ENCODE measurements at places on chromosomes 7 and 10. TPM values are rescaled to one million over a fixed set of nuclear protein-coding genes. Genes with fewer than 3 reads are reported as not detected.

- DNase-seq, result peak; percentile 45
Measured at GRCh38 chr7:138023618-138024342, 21.9 kb upstream of the CREB3L2 start.

DNA sequence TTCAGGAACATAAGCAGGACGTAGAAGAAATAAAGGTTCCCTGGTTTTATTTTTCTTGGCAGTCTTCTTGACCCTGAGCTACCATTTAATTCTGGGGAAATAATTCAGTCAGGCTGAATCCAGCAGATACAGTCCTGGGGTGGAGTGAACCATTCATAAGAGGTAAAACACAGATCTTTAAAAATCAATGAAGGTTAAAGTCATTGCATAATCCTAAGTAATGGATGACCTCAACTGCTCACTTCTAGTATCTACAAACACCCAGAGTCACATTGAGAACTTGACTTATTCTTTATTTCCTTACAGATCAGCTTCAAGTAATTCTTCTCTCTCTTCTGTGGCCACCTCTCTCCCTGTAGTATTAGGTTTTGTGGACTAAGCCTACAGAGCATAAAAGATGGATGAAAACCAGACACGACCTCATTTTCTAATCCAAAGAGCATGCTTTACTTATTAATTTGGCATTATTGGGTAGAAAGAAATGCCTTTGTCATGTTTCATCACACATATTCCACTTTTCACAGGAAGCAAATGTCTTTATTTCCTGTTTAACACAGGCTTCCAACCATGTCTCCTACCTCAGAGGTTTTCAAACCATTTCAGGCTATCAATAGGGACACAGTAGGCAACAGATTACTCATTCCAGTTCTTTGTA lies 182.3 kb upstream of the IMMP2L start:
- no peak for DNase-seq

GRCh38 chr7:37933018-37933566 lies 12.7 kb downstream of the EPDR1 start:
- DNase-seq, result no peak

The PROSER2 gene
- not detected for total RNA-seq

- no peak for DNase-seq
Measured at GRCh38 chr7:47500103-47500563, 81.8 kb downstream of the TNS3 start.

DNA sequence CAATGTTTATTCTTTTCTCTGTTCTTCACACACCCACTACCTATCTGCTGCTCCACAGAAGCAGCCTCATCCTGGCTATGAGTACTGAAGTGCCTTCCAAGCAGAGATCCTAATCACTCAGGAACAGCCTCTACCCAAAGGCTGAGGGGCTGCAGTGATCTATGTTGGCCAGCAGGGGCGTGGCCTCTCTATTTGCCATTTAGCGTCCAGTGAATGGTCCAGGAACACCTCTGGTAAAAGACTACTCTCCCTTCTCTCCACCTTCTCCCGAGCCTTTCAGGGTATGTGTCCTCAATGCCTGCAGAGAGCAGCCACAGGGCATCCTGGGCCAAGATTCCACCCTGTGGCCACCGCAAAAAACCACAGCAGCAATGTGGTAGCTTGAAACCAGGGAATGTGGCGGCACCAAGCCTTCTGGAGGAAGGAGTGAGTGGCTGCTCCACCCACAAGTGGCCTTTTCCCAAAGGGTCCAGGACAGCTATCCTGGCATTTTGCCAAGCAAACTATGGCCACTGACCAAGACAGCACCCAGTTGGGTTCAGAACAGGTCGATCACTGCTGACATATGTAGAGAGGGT lies 70.9 kb downstream of the SYPL1 start:
- peak; percentile 62 for DNase-seq

- DNase-seq, result no peak
Measured at GRCh38 chr10:79024720-79025198, 44.0 kb upstream of the ZMIZ1 start.

Data from B cell (primary cell).